Uterus (tissue), 4 donors: ENCODE measurements at places on chromosomes 1 and 21. TPM values are rescaled to one million over a fixed set of nuclear protein-coding genes. Genes with fewer than 3 reads are reported as not detected.

DNA sequence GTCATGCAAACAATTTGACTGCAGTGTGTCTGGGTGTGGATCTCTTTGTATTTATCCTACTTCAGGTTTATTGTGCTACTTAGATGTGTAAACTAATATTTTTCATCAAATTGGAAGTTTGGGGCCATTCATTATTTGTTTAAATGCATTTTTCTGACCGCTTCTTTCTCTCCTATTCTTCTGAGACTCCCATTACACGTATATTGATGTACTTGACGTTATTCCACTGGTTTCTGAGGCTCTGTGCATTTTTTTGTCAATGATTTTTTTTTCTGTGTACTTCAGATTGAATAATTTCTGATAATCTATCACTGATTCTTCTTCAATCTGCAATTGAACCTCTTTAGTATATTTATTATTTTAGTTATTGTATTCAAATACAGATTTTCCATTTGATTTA, 276.8 kb downstream of the RYR2 start:
- DNase-seq = no peak

DNA sequence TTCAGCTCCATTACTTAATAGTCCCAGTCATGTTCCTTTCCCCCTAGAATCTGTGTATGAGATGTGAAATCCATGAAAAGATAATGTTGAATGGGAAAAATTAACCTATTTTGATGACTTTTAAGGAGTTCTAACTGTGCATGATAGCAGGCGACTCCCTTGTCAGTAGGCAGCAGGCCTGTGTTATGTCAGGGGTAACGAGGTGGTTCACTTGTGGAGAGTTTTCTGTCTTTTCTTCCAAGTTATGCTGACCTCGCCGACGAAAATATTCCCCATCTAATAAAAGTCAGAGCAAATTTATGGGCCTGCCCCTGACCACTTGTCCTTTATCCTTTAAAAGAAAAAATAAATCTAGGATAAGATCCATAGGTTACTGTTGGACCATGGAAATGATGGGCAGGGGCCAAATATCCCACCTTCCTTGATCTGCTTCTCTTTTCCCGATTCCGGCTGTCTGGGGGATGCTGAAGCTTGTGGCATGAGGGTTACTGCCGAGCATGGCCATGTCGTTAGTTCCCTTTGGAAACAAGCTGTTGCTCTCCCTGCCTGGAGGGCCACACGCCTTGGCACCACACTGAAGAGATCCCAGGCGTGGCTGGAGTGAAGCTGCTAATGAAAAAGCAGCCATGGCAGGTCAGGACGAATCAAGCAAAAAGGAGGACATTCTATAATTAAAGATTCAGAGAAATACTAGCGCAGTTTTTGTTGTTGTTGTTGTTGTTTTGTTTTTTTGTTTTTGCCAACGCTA, 93.8 kb downstream of the ROR1 start:
- peak; percentile 62 for DNase-seq

DNA sequence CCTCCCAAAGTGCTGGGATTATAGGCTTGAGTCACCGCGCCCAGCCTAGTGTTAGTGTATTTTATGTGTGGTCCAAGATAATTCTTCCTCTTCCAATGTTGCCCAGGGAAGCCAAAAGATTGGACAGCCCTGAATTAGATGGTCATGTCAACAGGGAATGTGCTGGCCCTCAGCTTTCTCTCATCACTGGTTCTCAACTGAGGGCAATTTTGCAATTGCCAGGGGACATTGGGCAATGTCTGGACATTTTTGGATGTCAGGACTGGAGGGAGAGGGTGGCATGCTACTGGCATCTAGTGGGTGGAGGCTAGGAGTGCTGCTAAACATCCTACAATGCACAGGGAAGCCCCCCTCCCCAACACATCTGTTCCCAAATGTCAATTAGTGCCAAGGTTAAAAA, 95.0 kb downstream of the LAMC2 start:
- peak; percentile 44 for DNase-seq

DNA sequence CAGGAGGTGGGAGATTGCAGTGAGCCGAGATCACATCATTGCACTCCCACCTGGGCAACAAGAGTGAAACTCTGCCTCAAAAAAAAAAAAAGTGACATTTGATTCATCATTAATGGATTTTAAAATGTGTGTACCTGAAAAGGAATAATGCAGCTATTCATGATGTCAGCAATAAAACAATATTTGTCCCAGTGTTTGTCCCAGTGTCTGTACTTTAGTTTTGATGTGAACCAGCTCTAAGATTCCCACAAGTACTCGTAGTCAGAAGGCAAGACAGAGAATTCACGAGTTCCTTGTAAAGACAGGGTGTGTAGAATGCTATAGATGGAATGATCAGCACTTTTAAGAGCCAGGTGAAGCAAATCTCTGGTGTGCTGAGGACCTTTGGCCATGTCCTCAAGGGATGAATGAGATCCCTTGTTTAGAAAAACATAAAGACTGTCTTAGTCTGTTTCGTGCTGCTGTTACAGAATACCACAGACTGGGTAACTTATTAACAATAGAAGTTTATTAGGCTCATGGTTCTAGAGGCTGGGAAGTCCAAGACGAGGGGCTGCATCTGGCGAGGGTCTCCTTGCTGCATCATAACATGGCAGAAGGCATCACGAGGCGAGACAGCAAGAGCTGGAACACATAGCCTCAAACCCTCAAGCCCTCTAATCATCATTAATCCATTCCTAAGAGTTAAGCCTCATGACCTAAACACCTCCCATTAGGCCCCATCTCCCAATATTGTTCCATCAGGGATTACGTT, 12.0 kb upstream of the TMPRSS2 start:
- no peak for DNase-seq

- DNase-seq = no peak
These were observed 6.4 kb downstream of the TMPRSS3 start for GRCh38 chr21:42389449-42389835.

GRCh38 chr21:20642681-20643080, 355.5 kb upstream of the NCAM2 start:
- DNase-seq = no peak

Gene S100A3
- total RNA-seq = not detected

Gene NCF2
- 9.7 TPM for total RNA-seq

Gene RAB7B
- 10.2 TPM for total RNA-seq

Gene MROH9
- not detected for total RNA-seq

Gene CRYAA
- not detected for total RNA-seq

Gene FRRS1
- 23.8 TPM for total RNA-seq

Gene ADAMTSL4
- 133 TPM for total RNA-seq
